ENCODE measurements at places on chromosomes 2 and 18. TPM values are rescaled to one million over a fixed set of nuclear protein-coding genes. Genes with fewer than 3 reads are reported as not detected.

- DNase-seq, result no peak
These were observed 9.7 kb upstream of the OTOS start for GRCh38 chr2:240149943-240150784.

GRCh38 chr2:64122358-64122757, 21.9 kb downstream of the PELI1 start:
- no peak for DNase-seq

Gene SYT4
- total RNA-seq, result not detected

Gene GALNT3
- 16.5 TPM for total RNA-seq

Gene SERPINB4
- total RNA-seq, result not detected

Gene HOXD13
- total RNA-seq, result not detected

- DNase-seq, result no peak
These were observed 1.1 kb downstream of the CNDP2 start for GRCh38 chr18:74497324-74497676.

Measured in upper lobe of left lung (tissue), 6 donors.